NCI-H2227 treated with DMSO at 0.1 percent for 48 hours (cell line): ENCODE measurements at places on chromosomes 4 and X.

DNA sequence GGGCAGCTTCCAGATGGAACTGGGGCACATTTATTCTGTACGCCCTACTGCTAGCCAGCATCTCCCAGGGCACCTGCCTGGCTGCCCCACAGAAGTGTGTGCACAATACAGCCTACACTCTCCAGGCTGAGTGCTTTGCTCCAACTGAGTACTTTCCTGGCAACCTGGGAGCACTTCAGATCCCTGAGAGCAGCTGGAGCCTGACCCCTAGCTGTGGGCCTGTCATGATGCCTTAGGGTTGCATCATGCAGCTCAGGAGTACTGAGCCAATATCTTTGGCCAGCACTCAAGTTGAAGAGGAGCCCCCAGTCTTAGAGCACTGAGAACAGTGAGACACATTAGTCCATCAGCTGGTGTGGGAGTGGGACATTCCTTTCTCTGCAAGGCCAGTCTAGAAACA lies 321.9 kb downstream of the CFAP47 start:
- no peak for DNase-seq

DNA sequence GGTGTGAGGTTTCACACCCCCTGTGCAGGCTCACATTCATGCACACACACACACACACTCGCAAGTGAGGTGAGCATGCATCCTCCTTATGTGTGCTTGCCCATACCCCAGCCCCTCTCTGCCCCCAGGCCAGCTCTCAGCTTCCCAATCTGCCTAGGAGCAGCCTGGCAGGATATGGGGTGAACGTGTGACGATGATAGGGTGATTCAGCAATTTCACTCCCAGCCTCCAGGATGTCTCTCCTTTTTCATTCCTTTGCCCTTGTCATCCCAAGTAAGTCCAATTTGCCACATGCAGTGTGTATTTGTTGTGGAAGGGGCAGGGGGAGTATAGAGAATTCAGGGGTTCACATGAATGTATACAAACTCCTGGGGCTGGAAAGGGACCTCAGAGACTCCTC lies 7.2 kb downstream of the STARD8 start:
- DNase-seq: no peak

DNA sequence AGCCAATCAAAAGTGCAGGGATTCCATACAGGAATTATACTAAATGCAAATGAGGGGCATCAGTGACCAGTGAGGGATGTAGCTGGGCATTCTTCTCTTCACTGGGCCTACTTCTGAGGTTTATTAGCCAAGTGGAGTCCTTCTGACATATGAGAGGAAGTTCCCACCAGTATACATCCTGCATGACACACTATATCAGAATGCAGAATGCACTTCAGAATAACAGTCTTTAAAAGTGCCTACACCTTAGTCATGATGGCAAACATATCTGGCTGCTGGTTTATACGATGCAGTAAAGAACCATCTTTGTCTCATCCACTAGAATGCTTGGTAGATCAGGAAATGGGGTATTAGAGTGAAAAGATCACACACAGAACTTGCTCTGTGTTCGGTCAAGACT lies 180.3 kb upstream of the PPARGC1A start:
- DNase-seq: no peak

DNA sequence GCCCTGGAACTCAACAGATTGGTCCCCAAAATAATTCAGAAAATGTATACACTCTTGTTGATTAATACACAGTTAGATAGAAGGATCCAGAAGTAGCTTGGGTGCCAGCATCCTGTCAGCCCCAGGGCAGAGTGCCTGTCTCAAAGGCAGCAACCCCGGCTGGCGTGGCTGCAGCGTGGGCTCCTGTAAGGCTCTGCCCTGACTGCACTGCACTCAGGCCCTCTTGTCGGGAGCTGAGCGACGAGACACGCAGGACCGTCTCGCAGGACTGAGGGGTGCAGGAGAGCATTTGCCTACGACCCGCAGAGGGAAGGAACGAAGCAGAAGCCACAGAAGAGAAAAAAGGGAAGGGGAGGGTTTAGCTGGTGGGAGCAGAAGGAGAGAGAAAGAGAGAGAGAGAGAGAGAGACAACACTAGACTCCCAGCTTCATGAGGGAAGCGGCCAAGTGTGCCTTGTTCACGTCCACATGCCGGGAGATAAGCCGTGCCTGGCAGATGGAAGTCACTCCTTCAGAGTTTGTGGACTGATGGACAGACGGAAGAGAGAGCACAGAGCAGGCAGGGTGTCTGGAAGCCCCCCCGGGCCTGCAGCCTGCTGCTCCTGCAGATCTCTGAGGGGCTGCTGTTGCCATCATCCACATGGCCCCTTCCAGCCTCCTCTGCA lies 38.7 kb upstream of the HELT start:
- DNase-seq: no peak

GRCh38 chrX:113726009-113726408 lies 857.9 kb upstream of the HTR2C start:
- DNase-seq: no peak

- DNase-seq: no peak
Observed at GRCh38 chr4:8015512-8015911, 75.9 kb upstream of the AFAP1 start.

DNA sequence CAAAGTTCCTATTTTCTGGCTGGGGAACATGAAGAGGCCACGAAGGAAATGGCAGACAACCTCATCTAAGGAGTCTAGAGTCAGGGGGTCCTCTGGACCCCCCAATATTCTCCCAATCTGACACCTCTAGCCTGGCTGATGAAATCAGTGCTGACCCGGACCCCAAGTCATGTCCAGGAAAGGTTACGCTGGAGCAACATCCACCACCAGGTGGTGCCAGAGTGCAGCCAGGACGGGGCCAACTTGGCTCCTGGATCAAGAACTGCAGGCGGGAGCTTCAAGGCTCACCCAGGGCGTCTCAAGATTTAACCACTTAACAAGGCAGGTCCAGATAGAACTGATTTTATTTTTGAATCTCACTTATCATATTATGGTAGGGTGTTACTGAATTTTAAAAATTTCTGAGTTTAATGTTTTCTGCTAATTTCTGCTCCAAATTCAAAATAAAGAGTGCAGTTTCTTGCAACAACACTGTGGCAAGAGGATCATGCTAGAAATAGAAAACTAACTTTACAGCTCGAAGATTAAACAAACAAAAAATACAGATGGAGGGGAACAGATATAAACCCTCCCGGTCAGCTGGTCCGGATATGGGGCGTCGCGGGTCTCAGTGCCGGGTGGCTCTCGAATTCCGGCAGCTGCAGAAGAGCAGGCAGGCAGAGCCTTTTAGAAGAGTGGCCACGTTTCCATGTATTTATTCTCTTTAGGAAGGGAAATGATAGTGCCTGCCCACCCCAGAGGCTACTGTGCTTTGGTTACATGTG lies 135.5 kb downstream of the AFAP1 start:
- no peak for DNase-seq

DNA sequence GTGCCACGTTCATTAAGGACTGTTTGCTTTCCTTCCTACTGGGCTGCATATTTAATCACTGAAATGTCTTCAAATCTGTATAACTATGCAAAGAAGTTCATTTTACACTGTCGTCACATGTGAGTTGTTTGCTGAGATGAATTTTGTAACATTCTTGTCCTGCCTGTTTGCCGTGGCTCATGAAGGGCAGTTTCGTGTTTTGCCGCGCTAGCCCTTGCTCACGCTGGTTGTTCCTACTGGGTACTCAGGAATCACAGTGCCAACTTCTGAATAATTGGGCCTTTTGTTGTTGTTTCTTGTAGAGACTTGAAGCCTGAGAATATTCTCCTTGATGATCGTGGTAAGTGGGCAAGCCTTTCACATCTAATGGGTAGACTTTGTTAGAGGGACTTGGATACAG lies 52.2 kb downstream of the HTT-AS start:
- no peak for DNase-seq

DNA sequence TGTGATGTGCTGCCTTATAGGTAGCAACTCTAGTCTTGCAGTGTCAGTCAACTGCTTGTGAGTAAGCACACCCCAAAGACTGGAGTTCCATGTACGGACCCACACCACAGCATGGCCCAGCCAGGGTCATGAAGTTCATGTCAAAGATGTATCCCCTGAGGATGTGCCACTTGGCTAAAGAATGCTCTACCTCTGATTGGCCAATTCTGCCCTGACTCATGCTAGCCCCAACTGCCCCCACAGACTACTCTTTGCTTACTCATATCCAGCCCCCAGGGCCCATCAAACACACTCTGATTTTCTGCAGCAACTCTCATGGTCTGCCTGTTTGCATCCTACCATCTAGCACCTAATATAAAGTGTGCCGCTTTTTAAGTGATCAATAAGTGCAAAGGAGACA lies 62.5 kb downstream of the CHRDL1 start:
- DNase-seq: no peak

DNA sequence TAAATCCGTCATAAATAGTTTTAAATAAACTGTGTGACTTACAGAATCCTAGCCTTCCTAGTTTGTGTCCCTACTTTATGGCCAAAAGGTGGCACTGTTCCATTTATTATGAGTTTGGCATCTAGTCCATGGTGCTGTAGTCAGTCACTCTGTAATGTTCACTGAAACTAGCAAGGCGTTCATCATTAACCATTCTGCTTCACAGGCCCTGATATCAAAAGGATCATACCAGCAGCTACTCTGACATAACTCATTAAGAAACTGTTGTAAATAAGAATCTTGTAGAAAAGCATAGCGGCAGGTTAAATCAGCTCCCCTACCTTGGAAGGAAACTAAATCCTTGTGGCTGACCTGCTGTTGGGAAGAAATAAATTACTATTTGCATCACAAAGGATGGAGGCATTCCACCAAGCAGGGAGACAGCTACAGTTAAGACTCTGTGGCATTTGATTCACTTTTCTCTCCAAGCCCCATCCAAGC lies 919.6 kb upstream of the DIAPH2 start:
- DNase-seq: no peak

DNA sequence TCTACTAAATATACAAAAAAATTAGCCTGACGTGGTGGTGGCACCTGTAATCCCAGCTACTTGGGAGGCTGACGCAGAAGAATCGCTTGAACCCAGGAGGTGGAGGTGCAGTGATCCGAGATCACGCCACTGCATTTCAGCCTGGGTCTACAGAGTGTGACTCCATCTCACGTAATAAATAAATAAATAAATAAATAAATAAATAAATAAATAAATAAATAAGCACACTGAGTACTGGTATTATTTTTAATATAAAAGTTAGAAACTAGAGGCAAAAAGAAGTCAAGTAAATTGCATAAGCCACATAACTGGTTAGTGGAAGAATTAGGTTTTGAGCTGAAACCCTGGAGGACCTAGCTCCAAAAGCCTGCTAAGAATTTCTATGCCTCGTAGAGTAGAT lies 1262.7 kb upstream of the PABPC4L start:
- no peak for DNase-seq

DNA sequence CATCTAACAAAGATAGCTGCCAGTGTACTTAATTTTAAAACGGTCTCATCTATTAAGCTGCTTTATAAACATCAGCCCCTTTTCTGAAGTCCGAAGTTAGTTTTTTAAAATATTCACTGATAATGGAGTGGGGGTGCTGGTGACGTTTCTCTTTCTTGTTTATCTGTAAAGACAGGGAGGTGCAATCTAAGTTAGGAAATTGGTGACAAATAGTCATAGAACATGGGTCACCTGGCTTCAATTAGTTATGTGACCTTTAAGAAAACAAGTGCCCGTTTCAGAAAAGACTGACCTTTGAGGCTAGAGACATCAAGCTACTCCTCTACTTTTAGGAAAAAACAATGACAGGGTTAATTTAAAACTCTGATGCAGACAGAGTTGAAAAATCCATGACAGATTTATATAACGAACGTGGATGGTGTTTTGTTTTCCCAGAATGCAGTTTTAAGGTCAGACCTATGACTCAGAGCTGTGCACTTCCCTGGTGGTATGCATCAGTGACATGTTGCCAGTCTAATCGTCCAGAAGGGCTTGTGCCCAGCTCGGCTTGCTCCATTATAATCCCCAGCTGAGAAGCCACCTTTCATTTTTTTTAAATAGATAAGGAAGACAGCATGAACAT lies 38.2 kb downstream of the FHL1 start:
- no peak for DNase-seq

GRCh38 chr4:184447664-184448063 lies 26.7 kb downstream of the IRF2 start:
- DNase-seq: no peak

GRCh38 chrX:105241056-105241455 lies 20.6 kb upstream of the TEX13A start:
- DNase-seq: no peak

DNA sequence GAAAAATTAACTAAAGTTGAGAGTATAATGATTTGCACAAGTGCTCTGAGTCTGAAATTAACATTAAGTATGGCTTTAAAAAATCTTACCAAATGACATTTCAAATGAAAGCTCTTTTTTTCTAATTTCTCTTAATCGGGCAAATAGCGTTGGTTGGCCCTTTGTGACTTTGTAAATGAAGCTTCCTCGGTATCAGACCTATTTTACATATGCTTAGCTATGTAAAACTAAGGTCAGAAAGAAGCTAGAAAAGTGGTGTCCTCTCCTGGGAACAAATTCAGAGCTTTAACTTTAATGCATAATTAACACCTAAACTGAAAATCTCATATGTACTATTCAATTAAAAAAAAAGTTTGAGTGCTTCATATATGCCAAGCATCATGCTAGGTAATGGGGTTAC lies 62.7 kb downstream of the N4BP2 start:
- no peak for DNase-seq

DNA sequence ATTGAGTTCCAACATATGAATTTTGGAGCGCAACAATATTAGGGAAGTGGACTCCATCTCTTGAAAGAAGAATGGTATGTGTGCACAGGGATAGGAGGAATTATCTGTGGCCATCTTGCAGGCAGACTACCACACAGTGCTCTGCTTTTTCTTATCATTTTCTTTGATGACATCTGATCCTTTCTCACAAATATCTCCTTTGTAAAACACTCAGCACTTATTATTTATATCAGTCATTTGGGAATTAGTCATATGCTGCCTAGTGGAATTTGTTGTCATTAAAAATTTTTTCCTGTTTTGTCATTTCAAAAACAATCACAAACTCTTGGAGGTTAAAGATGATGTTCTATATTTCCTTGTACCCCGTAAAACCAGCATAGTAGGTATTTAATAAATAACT lies 444.3 kb upstream of the ATOH1 start:
- DNase-seq: no peak

GRCh38 chrX:129842510-129843208 lies 1.0 kb downstream of the ZDHHC9 start:
- DNase-seq: no peak
